ENCODE measurements at places on chromosomes 11 and 22.

- DNase-seq = no peak
These were observed 137.8 kb downstream of the C11orf58 start for GRCh38 chr11:16876053-16876752.

- no peak for DNase-seq
These were observed 288.5 kb downstream of the MN1 start for GRCh38 chr22:27513021-27513420.

- no peak for DNase-seq
These were observed 24.2 kb downstream of the MFNG start for GRCh38 chr22:37461961-37462360.

- no peak for DNase-seq
These were observed 1196.3 kb downstream of the BRD1 start for GRCh38 chr22:48631288-48631863.

- no peak for DNase-seq
These were observed at the start of gene OR52A5 for GRCh38 chr11:5137996-5138395. Gene OR52A5, minus strand, starts transcription at chr11:5138356. Its CDS starts 5,714 bp downstream, at chr11:5132642.

GRCh38 chr22:49776891-49777290 is 50.8 kb downstream of the BRD1 start:
- no peak for DNase-seq

GRCh38 chr11:116697639-116698038 is 75.1 kb downstream of the BUD13 start:
- no peak for DNase-seq

DNA sequence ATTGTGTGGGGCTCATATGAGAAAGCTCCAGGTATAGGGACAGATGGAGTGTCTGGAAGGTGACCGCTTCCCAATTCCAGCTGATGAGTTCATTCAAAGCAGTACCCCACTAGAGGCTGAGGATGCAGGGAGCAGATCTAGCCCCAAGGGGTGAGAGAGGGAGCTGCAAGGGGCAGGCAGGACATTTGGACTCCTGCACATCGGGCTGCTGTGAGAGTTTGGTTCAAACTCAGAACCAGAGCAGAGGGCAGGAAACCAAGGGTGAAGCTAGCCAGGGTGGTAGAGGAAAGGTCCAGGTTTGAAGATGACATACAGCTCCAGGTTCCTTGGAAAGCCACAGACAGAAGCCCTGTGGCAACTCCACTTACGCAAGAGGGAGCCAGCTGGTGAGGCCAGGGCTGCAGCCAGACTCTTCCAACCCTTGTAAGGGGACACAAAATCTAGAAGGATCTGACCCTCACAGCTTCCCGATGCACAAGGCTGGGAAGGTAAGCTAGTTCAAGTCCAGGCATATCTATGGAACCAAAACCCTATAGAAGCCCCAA is 1.9 kb downstream of the CSNK2A3 start:
- DNase-seq = no peak

DNA sequence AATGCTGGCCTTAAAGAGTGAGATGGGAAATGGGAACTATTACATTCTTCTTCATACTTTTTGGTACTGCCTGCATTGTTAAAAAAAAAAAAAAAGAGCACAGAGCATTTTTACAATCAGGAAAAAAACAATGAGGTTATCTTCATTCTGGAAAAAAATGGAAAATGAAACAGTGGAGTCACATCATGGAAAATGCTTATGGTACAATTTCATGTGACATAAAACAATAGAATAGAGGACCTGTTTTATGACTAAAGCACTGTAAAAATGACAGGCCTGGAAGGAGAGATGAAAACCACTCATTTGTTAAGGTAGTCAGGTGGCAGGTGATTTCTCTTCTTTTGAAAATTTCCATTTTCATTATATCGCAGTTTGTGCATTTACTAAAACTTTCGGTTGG is 75.0 kb downstream of the TIMP3 start:
- no peak for DNase-seq

DNA sequence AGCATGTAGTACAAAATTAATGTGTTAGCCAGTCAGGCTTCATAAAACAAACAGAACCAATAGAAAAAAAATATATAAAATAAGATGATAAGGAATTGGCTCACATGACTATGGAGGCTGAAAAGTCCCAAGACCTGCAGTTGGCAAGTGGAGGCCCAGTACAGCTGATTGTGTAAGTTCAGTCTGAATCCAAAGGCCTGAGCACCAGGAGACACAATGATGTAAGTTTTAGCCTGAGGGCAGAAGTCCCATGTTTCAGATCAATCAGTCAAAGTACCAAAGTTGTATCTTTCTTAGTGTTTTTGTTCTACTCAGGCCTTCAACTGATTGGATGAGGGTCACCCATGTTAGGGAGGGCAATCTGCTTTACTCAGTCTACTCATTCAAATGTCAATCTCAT is 14.3 kb upstream of the OR10D3 start:
- DNase-seq = no peak

- no peak for DNase-seq
These were observed 46.7 kb downstream of the ABTB2 start for GRCh38 chr11:34311126-34311525.

GRCh38 chr22:30697975-30698374 is 3.3 kb downstream of the OSBP2 start:
- DNase-seq = no peak

GRCh38 chr11:69445131-69445470 is 36.4 kb upstream of the LINC01488 start:
- DNase-seq = no peak

DNA sequence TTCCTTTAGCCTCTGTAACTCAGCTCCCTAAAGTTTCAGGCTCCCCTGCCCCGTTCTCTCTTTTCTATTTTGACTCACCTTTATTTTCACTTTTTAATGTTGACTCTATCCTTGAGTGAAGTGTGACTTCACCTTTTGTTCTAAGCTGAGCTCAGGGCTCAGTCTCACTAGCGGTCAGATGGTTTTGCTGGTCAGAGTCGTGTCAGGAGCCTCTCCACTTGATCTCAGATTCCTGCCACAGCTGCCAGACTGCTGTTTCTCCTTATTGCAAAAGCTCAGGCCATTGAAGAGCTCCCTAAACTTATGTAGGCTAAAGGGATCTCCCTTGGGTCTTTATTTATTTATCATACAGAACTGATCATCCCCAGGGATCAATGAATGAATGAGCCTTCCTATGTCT is 13.7 kb upstream of the POU2AF2 start:
- no peak for DNase-seq

DNA sequence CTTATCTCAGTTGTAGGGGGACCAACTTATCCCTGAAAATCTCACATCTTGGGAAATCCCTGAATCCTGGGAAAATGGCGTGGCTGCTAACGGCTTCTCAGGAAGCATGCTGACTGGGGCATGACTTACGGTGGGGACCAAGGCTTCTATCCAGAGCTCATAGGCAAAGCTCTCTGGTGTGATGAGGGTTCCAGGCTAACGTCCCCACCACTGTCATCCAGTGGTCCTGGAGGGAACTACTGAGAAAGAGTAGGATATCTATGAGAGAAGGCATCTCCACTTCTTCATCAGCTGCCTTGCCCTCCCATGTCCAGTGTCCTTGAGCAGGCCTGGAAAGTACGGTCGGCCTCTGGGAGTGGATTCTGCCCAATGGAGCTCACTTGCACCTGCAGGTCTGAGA is 210.4 kb upstream of the B3GAT1 start:
- no peak for DNase-seq

- DNase-seq = no peak
These were observed 22.2 kb downstream of the IL10RA start for GRCh38 chr11:118008271-118008911.

DNA sequence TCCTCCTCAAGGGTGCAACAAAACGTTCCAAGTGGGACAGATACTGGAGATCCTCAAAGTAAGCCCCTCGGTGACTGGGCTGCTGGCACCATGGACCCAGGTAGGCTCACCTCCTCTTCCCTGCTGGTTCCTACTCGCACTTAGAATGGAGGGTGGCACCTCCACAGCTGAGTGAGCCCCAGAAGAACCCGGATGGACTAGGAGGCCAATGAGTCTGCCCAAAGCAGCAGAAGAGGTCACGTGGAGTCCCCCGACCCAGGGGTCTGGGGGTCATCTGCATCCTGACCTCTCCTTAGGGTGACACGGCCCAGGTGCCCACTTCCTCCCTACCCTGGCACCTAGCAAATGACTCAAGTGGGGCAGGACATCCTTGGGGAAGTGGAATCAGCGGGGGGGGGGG is 4.4 kb downstream of the APOL1 start:
- no peak for DNase-seq

- no peak for DNase-seq
These were observed 121.5 kb upstream of the B3GAT1 start for GRCh38 chr11:134533511-134533910.

All from stimulated activated CD4-positive, alpha-beta T cell treated with anti-CD3 and anti-CD28 coated beads, TNF-alpha, amount 100 ng/mL, for 48 hours (primary cell).